ENCODE measurements at places on chromosomes 13 and 19.

- DNase-seq = no peak
Measured at GRCh38 chr13:76148374-76148773, 512.2 kb downstream of the LMO7 start.

GRCh38 chr13:50376895-50377575, 361.8 kb downstream of the KCNRG start:
- no peak for DNase-seq

GRCh38 chr13:113457510-113457909, 4.2 kb upstream of the ADPRHL1 start:
- DNase-seq = no peak

- no peak for DNase-seq
Measured at GRCh38 chr13:54636231-54636630, 1607.6 kb downstream of the OLFM4 start.

- DNase-seq = no peak
Measured at GRCh38 chr19:32471811-32472210, 66.2 kb downstream of the DPY19L3 start.

DNA sequence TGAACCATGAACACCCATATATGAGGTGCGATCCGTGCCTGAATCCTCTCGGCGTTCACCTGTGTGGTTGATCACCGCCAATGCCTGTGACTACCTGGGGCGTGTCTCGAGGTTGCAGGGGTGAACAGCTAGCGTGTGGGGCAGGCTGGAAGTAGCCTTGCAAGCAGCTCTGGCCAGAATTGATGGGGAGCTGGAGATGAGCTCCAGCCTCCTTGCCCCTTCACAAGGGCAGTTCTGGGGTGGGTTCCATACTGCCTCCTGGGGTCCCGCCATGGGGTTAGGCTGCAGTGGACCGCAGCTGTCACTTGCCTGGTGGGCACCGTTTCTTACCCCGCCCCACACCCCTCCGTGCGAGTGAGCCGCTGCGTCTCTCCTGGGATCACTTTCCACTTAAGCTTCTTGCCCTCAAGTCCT, 154.5 kb upstream of the SOX1 start:
- DNase-seq = no peak

GRCh38 chr13:99028890-99029289, 51.0 kb upstream of the DOCK9 start:
- DNase-seq = peak; percentile 42

GRCh38 chr13:50030315-50030714, 15.1 kb downstream of the KCNRG start:
- DNase-seq = no peak

DNA sequence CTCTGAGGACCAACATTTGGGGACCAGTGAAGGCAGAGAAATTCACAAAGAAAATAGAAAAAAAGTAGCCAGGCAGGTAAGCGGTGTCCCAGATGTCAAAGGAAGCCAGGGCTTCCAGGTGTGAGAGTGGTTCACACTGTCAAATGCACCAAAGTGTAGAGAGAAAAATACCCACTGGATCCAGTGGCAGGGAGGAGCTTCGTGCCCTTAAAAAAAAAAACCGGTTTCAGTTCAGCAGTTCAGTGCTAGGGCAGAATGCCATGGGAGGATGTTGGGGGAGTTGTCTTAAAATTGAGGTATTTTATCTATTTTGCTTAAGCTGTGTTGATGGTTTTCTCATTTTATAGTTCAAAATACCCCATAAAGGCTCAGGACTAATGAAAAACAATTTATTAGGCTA, 47.8 kb upstream of the C1QTNF9 start:
- peak; percentile 28 for DNase-seq

DNA sequence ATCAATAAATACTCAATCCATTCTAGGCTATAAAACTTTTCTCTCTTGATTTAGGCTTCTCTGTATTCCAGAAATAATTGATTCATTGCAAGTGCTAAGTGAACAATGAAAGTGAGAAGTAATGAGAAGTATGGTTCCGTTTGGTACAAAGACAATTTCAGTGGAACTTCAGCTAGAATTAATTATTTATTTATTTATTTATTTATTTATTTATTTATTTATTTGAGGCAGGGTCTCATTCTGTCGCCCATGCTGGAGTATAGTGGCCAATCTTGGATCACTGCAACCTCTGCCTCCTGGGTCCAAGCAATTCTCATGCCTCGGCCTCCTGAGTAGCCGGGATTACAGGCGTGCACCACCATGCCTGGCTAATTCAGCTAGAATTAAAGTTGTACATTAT, 262.1 kb downstream of the B3GLCT start:
- DNase-seq = no peak

DNA sequence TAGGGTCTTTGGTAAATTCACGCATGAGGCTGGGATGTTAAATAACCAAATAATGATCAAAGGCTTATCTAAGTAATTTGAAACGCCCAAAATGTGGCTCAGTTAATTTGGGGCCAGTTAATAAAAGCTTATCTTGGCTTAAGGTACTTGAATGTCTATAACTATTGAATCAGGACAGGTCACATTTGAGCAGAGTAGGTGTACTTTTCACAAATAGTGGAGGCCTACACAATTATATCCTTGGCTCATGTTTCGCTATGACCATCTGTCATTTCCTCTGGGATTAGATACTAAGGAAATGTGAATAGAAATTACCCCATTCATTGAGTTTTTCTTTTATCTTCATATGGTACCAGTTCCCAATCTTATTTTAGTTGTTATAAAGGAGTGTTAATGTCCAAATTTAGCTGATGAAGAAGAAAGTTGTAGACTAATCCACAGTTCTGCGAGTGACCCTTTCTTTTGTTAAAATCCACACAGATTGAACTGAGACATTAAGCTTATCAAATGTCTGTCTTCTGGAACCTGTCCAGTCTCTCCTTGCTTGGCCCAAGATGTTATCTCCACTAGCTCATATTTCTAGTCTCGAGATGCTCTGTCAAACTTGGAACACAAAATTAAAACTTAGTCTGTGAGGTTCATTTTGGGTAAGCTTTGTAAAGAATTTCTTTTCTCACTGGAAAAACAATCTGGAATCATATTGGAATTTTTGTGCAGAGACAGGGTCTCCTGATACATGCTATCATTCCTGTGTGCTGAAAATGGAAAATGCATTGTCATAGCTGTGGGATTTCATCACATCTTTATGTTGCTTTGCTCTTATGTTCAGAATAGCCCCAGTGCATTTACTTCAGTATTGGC, 31.0 kb downstream of the SLAIN1 start:
- DNase-seq = no peak

DNA sequence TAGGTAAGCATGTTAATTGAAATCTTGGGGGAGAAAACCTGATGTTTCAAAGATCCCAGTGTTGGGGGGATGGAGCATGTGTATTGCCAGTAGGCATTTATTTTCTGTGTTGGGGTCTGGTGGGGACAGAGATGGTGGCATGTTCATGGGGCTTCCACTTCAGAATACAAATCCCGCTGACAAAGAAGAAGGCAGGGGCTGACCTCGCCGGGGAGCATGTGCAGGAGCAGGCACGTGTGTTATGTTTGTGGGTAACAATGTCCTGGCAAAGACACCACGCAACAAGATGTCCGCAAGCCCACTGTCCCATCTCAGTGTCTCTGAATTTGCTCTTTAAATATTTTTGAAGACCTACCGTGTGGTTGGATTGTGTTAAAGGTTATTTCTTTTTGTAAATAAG, 164.5 kb downstream of the TEX29 start:
- DNase-seq = no peak

DNA sequence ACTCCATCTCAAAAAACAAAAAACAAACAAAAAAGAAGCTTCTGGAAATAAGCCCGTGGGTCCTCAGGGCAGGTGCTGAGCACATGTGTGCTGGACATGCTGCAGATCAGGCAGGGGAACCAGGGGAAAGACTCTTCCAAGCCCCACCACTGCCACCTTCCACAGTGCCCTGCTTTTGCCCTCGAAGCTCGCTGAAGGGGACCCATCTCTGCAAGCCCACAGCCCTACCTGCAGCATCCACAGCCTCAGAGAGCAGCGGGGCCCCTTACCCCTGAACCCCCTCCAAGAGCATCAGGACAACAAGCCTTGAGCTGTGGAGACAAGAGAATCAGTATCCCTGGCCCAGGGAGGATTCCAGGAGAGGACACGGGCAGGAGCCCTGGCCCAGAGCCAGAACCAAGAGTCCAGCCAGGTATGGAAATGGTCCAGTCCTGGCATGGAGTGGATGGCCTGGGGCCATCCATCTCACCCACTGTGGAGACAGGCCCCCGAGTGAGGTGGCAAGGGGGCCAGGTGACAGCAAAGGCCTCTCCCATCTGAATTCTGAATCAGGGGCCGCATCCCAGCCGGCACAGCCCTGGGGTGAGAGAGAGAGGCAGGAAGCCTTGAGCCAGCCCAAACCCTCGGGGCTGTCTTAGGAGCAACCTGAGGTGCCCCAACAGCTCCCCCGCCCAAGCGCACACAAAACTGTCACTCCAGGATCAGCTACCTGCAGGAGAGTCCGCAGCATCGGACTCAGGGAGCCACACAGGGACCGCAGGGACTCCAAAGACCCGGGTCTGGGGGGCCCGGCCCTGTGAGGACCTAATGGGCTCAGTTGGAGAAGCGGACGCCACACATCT, 51.8 kb upstream of the TPM4 start:
- no peak for DNase-seq

DNA sequence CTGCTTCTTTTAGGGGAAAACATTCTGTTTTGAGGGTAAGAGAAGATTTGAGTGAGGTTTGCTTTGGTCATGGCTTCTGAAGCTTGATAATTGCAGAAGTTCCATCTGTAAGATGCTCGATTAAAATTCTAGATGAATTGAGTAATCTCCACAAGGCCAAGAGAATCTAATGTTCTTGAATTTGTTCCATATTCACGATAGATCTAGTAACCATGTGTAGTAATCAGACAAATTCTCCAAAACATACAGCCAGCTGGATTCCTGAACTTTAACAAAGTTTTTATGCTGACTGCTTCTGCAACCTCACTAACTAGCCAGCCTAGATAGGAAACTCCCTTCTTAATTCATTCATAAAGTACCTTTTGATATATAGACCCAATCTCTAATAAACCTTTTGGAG, 92.7 kb downstream of the COL4A2 start:
- no peak for DNase-seq

- DNase-seq = no peak
Measured at GRCh38 chr13:78998630-78999315, 339.8 kb upstream of the OBI1 start.

DNA sequence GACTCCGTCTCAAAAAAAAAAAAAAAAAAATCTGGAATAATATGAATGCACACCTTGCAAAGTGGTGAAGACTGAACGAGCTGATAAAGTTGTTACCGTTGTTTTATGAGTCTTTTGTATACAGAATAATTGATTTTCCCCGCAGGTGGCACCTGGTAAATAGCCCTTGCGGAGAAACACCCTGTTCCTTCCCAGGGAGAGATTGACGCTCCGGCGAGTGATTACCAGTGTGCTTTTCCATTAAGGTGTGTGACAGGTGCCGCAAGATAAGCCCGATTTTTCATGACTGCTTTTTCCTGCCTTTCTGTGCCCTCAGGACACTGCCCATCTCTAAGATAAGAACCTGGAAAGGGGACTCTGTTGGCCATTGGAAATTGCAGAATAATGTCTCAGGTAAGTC, 943 bp downstream of the ZNF302 start:
- no peak for DNase-seq

GRCh38 chr13:60620611-60621395, 223.8 kb downstream of the TDRD3 start:
- DNase-seq = no peak

GRCh38 chr19:15144046-15144646, 36.9 kb downstream of the SYDE1 start:
- DNase-seq = no peak

GRCh38 chr13:93851236-93851635, 624.6 kb downstream of the GPC6 start:
- no peak for DNase-seq

DNA sequence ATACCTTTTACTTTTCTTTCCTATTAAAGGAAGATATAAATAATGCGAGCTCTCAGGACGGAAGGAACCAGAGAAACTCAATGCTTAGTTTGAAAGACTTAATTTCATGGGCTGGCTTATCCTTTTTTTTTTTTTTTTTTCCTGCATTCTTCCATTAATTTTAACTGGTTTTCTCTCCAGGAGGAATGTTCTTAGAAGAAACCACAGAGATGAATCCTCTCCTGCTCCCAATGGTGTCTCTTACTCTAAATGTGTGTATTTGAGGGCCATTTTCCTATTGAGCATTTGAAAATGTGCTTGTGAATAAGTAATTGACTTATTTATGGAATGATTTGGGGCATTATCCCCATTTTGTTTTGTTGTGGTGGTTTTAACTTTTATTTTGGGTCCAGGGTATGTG, 494.9 kb downstream of the FOXO1 start:
- no peak for DNase-seq

- no peak for DNase-seq
Measured at GRCh38 chr19:9966024-9966423, 29.7 kb upstream of the OLFM2 start.

DNA sequence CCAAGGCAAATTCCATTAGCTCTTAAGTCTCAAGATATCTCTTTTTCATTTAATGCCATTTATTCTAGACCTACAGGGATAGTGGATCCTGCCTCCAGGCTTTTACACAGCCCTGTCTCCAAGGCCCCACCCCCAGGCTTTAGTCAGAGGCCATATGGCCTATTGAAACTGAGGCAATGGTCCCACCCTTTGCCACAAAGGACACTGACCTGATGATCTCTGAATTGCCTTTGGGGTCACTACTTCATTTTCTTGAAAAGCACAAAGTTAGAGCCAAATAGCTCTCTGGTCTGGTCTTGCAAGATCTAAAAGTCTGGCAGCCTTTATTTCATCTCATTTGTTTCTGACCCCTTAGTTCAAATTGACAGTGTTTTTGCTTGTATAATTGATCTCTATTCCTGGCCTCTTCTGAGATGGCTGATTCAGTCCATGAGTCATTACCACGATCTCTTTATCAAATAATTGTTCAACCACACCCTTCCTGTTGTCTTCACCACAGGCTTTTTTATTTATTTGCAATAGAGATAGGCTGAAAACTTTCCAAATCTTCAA, 209.8 kb downstream of the FGF14 start:
- no peak for DNase-seq

- DNase-seq = no peak
Measured at GRCh38 chr13:21671620-21672286, 880 bp downstream of the FGF9 start.
